ENCODE measurements at places on chromosomes 2 and 18.

DNA sequence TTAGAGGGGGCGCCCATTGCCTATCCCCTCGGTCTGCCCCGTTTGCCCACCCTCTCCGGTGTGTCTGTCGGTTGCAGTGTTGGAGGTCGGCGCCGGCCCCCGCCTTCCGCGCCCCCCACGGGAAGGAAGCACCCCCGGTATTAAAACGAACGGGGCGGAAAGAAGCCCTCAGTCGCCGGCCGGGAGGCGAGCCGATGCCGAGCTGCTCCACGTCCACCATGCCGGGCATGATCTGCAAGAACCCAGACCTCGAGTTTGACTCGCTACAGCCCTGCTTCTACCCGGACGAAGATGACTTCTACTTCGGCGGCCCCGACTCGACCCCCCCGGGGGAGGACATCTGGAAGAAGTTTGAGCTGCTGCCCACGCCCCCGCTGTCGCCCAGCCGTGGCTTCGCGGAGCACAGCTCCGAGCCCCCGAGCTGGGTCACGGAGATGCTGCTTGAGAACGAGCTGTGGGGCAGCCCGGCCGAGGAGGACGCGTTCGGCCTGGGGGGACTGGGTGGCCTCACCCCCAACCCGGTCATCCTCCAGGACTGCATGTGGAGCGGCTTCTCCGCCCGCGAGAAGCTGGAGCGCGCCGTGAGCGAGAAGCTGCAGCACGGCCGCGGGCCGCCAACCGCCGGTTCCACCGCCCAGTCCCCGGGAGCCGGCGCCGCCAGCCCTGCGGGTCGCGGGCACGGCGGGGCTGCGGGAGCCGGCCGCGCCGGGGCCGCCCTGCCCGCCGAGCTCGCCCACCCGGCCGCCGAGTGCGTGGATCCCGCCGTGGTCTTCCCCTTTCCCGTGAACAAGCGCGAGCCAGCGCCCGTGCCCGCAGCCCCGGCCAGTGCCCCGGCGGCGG lies 1.7 kb downstream of the MYCN start:
- no peak for DNase-seq

GRCh38 chr2:128600581-128601297 lies 282.1 kb upstream of the HS6ST1 start:
- no peak for DNase-seq

DNA sequence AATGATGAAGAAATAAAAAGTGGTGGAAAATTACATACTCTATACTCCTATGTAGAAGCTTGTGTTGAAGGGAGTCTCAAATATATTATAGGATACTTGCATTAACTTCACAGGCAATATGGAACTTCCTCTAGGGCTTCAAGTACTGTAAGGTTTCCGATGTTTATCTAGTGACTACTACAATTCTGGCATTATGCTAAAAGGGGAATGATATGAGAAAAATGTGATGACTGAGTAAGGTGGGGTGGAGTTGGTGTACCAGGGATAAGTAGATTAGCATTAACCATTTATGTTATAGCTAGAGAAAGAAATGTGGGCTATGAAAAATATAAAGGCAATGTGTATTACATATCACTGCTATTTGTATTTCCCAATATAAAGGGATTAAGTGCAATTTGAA lies 229.5 kb downstream of the DCC start:
- no peak for DNase-seq

- no peak for DNase-seq
These were observed 450.1 kb downstream of the METTL4 start for GRCh38 chr18:2121224-2121623.

DNA sequence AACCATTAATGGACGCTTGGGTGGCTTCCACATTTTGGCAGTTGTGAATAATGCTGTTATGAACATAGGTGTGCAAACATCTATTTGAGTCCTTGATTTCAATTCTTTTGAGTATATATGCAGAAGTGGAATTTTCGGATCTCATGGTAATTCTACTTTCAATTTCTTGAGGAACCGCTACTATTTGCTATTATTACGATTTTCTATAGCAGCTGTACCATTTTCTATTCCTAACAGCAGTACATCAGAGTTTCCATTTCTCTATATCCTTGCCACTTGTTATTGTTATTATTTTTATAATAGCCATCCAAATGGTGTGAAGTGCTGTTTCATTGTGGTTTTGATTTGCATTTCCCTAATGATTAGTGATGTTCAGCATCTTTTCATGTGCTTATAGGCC lies 69.5 kb downstream of the KIF5C start:
- no peak for DNase-seq

GRCh38 chr2:60710707-60711106 lies 45.4 kb upstream of the PAPOLG start:
- no peak for DNase-seq

- DNase-seq, result no peak
These were observed 19.2 kb downstream of the ATP6V1B1 start for GRCh38 chr2:70954886-70955285.

DNA sequence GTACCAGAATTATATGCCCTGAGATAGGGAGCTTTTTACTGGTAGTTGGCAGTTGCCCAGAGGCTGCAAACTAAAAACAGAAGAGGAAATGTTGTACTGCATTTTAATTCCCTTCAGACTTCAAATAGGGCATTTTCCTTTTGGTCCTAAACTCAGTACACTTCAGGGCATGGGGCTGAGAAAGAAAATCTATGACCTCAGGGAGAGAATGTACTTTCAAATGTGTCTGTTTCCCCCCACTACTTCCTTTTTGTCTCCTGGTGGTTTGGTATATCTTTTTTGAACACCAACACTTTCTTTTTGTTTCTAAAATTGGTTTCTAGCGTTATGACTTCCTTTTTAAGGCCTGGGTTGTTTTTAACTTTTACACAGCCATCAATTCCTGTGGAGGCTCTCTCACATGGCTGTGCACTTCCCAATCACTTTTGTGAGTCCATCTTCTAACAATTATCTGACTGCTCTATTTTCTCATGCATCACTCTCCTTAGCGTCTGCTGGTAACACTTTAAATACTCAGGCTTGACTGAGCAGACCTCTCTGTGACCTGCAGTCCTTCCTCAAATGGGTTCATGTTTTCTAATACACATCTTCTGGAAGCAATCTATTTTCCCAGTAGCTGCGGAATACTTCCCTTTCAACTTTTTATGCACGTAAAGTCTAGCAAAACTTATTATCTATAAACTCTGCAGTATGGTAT lies 596.0 kb downstream of the LRP1B start:
- DNase-seq, result no peak

DNA sequence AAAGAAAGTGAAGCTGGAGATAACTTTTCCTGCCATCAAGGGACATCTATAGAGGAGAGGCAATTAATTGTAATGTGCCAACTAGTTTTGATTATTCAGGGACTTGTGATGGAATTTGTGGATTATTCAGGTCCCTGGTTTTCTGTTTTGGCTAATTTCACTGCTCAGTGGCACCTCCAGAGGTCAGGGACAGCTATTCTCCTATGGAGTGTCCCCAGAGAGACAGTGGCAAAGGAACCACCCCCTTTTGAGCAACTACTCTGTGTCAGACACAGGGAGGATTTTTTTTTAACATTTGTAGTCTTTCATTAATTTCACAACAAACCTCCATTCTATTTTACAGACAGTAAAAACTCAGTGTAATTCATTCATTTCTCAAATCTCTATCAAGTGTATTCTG lies 206.0 kb upstream of the SPRED2 start:
- DNase-seq, result no peak

GRCh38 chr2:199679883-199680282 lies 171.1 kb downstream of the FTCDNL1 start:
- DNase-seq, result no peak

- DNase-seq, result no peak
These were observed 573.2 kb downstream of the ZEB2 start for GRCh38 chr2:143946436-143947391.

DNA sequence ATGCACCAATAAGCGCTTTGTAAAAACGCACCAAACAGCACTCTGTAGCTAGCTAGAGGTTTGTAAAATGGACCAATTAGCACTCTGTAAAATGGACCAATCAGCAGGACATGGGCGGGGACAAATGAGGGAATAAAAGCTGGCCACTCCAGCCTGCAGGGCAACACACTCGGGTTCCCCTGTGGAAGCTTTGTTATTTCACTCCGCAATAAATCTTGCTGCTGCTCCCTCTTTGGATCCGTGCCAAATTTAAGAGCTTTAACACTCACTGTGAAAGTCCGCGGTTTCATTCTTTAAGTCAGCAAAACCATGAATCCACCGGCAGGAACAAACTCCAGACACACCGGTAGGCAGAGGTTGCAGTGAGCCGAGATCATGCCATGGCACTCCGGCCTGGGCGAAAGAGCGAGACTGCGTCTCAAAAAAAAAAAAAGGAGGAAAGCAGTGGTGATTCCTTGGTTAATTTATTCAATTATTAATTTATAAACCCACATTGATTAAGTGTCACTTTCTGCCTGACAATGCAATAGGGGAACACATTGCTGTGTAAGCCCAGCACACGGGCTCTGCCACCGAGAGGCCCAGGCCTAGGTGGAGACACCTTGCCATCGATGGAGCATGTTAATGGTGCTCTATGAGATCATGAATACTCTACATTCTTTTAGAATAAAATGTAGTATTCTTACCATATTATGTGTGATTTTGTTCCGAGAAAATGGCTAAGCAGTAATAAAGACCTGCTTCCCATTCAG lies 687.6 kb upstream of the HS6ST1 start:
- DNase-seq, result no peak

GRCh38 chr2:210503725-210504191 lies 27.2 kb upstream of the LANCL1 start:
- DNase-seq, result no peak

DNA sequence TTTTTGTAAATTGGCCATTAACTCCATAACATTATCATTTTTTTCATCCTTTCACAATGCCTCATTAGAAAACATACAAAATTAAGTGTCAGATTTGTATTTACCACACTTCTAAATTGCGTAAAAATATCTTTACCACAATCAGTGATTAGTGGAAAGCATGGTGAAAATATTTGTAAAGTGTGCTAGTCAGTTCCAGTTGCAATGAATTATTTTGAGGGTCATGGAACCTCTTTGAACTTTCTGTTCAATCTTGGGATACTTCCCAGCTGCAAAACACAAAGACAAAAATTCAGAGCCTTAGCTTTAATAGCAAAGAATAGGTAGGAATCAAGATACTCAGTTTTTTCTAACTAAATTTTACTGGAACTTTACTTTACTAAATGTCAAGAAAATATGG lies 4.0 kb upstream of the COL3A1 start:
- no peak for DNase-seq

GRCh38 chr2:173571021-173571821 lies 216.5 kb downstream of the CDCA7 start:
- DNase-seq, result no peak

GRCh38 chr2:136917411-136917881 lies 152.1 kb downstream of the THSD7B start:
- no peak for DNase-seq

DNA sequence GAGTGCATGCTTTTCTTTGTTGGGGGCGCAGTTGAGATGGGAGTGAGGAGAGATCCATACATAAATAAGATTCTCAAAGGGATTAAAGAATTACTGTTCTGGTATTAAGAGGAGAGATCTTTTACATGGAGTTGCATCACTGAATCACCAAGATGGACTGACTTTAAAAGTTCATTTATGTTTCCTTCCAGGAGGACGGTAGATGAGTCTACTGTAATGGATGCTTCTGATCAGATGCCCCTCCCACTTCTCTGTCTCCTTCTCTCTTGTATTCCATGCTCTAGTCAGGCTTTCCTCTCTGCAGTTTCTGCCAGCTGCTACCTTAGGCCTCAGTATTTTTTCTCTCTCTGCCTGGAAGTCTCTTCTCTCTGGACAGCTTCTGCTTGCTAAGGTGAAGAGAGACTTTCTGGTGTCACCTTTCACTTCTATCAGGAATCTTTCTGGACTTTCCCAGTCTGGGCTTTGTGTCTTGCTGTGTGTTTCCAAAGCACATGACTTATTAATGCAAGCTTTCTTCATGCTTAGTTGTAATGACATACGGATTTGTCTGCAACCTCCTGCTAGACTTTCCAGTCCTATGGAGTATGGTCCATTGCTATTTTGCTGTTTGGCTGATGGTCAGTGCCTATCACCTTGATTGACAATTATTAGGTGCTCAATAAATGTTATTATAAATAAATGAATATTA lies 23.6 kb downstream of the FAM171B start:
- no peak for DNase-seq

GRCh38 chr2:68214381-68214780 lies 38.0 kb downstream of the PPP3R1 start:
- DNase-seq, result no peak

- DNase-seq, result no peak
These were observed 133.6 kb upstream of the XPO1 start for GRCh38 chr2:61671561-61672315.

DNA sequence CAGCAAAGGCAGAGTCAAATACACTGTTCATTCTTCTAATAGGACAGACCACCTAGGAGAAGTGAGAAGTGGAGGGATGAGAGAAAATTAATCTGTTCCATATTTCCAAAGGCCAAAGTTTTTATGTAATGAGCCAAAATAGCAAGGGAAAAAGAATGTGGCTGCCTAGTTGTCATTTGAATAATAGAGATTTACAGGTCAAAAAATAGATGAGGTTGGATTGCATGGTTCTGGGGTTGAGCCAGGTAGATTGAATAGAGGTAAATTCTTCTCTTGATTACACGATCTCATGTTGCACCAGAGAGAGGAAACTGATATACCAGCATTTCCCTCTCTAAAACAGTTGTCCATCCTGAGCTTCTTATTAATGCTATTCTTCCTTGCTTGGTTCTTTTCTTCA lies 325.8 kb downstream of the CCDC178 start:
- DNase-seq, result no peak

DNA sequence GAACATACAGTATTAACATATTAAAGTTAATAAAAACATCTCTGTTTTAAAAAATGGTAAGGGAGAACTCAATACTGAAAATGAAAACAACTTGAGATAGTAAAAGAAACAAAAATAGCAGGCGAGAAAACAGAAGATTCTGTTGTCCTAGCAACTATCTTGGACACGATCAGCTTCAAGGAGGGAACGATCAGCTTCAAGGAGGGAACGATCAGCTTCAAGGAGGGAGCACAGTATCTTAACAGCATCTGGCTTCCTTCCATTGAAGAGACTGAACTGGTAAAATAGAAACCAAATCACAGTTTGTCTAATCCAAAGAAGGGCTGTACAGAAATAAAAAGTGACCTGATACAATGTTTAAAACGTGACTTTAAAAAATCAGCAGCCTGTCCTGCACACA lies 51.8 kb downstream of the NDUFA10 start:
- DNase-seq, result no peak

GRCh38 chr2:142848023-142848606 lies 29.3 kb upstream of the KYNU start:
- no peak for DNase-seq

GRCh38 chr2:182941919-182942318 lies 75.5 kb upstream of the FRZB start:
- no peak for DNase-seq

GRCh38 chr18:28175150-28175929 lies 1.6 kb downstream of the CDH2 start:
- DNase-seq, result no peak

GRCh38 chr2:61948661-61949457 lies 43.4 kb downstream of the COMMD1 start:
- DNase-seq, result no peak

GRCh38 chr2:9803023-9803805 lies 40.1 kb upstream of the TAF1B start:
- no peak for DNase-seq

GRCh38 chr2:64434039-64434657 lies 19.8 kb upstream of the LGALSL start:
- no peak for DNase-seq
